ENCODE measurements at places on chromosomes 6 and 20.
A peak's percentile ranks its signal among the peaks of the same experiment; 100 is the strongest.

DNA sequence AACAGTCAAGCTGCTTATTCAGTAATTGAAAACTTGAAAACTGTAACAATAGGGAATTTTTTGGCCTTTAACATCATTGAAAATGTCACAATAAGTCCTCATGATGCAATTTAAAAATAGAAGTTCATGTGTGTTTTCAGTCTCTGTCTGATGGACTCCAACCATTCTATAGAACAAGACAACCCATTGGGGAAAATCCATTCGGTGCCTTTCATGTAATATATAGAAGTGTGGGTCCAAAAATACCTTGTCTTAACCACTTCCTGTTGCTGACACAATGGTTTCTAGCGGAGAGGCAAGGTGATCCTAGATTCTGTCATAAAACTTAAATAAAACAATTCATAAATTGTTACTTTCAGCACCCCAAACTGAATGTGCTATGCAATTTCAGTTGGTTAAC lies 1131.3 kb upstream of the MAP3K7 start:
- no peak for DNase-seq

DNA sequence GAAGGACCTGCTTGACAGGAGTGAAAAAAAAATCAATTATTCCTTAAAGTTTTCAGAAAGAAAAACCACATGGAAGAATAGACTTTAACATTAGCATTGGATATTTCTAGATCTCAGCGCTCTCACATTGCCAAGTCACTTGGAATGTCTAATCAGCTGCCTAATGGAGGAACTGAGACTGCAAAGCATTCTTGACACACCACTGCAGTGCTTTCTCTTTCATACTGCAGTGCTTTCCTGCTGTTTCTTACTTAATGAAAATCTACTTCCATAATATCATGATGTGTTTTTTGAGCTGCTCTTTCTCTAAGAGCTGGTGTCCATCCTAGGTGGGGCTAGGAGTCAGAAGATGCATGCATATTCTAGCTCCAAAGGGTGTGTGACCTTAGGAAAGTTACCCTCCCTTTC lies 20.4 kb upstream of the MCM3 start:
- no peak for DNase-seq

- DNase-seq: no peak
Observed at GRCh38 chr6:78832091-78832808, 35.1 kb upstream of the IRAK1BP1 start.

GRCh38 chr6:31042806-31043205 lies 32.5 kb downstream of the MUC22 start:
- DNase-seq: no peak

- no peak for DNase-seq
Observed at GRCh38 chr6:121873595-121873994, 438.1 kb downstream of the GJA1 start.

DNA sequence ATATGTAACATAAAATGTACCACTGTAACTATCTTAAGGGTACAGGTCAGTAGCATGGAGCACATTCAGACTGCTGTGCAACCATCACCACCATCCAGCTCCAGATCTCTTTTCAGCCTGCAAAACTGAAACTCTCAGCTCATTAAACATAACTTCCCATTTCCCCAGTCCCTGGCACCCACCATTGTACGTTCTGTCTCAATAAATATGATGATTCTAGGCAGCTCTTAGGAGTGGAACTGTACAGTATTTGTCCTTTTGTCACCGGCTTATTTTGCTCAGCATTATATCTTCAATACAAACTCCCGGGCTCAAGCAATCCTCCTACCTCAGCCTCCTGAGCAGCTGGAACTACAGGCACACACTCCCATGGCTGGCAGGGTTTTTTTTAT lies 1.5 kb downstream of the ZC3H12D start:
- no peak for DNase-seq

GRCh38 chr6:25927178-25927577 lies 3.3 kb downstream of the SLC17A2 start:
- DNase-seq: no peak

GRCh38 chr6:15230827-15231226 lies 15.0 kb upstream of the JARID2 start:
- DNase-seq: no peak

GRCh38 chr6:2173203-2173961 lies 72.0 kb downstream of the GMDS start:
- no peak for DNase-seq

- peak; percentile 36 for DNase-seq
Observed at GRCh38 chr20:38790200-38791053, 15.1 kb upstream of the PPP1R16B start.

- DNase-seq: no peak
Observed at GRCh38 chr6:7661364-7661763, 64.5 kb upstream of the BMP6 start.

- peak; percentile 23 for DNase-seq
Observed at GRCh38 chr20:36462440-36463211, 78.7 kb upstream of the MYL9 start.

DNA sequence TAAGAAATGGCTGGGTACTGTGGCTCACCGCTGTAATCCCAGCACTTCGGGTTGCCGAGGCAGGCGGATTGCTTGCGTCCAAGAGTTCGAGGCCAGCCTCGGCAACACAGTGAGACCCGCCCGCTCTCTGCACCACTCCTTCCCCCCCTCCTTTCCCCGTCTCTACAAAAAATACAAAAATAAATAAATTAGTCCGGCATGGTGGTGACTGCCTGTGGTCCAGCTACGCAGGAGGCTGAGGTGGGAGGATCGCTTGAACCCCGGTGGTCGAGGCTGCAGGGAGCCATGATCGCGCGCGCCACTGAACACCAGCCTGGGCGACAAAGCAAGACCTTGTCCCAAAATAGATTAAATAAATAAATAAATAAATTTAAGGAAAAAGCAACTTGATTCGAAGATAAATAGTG lies 448 bp upstream of the RNF114 start:
- no peak for DNase-seq

DNA sequence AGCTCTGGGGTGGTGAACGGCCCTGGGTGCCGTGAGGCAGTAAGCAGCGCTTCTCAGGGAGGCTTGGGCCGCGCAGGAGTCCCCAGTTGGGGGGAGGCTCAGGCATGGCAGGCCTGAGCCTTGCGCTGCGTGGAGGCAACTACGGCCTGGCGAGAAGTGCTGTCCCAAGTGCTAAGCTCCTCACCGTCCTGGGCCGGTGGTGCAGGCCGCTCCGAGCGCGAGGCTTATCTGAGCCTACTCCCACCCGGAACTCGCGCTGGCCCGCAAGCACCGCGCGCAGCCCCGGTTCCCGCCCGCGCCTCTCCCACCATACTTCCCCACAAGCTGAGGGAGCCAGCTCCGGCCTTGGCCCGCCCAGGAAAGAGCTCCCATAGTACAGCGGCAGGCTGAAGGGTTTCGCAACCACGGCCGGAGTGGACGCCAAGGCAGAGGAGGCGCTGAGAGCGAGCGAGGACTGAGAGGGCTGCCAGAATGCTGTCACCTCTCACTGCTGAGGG lies 1.8 kb upstream of the WRNIP1 start:
- no peak for DNase-seq

- no peak for DNase-seq
Observed at GRCh38 chr6:93779086-93779841, 359.9 kb upstream of the EPHA7 start.

DNA sequence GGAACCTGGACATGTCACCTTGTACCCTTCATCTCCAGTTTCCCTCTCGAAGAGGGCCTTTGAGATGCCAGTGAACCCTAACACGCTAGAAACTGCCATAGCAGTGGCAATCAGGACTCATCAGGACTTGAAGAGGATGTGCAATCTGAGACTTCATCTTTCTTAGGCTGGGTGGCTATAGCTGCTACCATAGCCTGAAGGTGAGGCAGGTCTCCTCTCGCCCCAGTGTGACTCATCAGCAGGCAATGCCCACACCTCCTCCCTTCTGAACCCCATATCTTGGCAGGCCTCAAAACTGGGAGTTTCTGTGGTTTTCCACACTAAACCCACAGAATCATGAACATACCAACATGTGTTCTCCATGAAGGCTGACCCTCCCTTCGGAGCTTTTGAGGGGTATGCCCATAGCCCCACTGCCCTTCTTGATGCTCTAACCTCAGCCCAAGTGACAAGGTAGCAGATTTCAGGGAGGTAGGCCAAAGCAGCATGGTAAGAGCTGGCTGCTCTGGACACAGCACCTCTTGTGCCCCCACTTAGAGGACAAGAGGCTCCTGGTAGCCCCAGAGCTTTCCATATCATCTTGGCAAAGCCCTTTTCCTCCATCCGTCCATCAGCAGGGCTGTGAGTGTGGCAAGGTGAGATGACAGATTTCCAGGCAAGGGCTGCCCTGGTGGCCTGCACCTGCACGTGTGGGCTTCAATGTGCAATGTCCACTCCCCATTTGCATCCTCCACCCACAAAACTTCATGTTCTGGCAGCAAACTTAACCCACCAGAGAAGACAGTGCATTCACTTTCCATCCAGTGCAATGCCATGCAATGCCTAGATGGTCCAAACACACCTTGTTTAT lies 2.6 kb downstream of the BLCAP start:
- no peak for DNase-seq
